ENCODE measurements at places on chromosomes 16 and 17. TPM values are rescaled to one million over a fixed set of nuclear protein-coding genes. Genes with fewer than 3 reads are reported as not detected.

- H3K27ac ChIP-seq = no peak overlapping the region
- no peak overlapping the region for H3K4me3 ChIP-seq
- H3K4me1 ChIP-seq = no peaks in the 10 kb centered on the region
- no peaks in the 10 kb centered on the region for H3K36me3 ChIP-seq
- DNase-seq = no peak
Observed at GRCh38 chr17:41340934-41341861, 9.4 kb downstream of the KRT33A start.

DNA sequence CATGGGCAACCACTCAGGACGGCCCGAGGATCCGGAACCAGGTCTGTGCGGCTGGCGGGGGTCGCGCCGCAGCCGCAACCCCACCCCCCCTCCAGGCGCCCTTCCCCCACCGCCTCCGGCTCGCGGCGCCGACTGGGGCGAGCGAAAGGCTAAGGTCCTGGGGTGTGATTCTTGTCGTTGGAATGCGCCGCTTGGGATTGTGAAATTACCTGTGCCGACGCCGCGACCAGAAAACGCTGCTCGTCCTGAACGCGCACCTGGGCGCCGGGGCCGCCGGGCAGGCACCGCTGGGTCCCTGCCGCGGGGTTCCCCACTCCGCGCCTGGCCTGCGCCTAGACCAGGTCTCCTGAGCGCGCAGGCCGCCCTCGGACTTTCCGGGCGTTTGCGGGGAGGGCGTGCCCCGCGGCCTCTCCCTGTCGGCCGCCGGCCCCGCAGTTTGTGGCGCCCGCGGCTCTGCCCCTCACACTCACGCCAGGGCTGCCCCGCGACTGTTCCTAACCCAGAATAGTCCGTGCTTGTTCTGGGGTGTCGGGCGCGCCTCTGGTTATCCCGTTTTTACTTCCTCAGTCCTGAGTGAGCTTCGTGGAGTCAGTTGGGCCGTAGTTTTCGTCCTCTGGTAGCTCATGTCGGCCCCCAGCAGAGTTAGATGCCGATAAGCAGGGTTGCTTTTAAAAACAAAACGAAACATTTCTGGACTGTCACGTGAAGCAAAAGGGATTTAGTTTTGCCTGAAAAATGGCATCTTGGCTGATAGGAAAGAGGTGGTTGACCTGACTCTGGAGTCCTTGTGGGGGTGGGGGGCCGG is 147.2 kb downstream of the SPECC1 start:
- H3K36me3 ChIP-seq = no peaks in the 10 kb centered on the region
- peak overlapping the region; percentile 91 for H3K4me3 ChIP-seq
- DNase-seq = peak; percentile 46
- no peaks in the 10 kb centered on the region for H3K4me1 ChIP-seq
- H3K27ac ChIP-seq = peak overlapping the region; percentile 82

- H3K4me1 ChIP-seq = peaks cover 15% of the 10 kb centered on the region
- no peaks in the 10 kb centered on the region for H3K36me3 ChIP-seq
- no peak overlapping the region for H3K4me3 ChIP-seq
- H3K27me3 ChIP-seq = no peaks in the 10 kb centered on the region
- no peak for DNase-seq
Observed at GRCh38 chr16:14199624-14200023, 128.5 kb downstream of the MRTFB start.

DNA sequence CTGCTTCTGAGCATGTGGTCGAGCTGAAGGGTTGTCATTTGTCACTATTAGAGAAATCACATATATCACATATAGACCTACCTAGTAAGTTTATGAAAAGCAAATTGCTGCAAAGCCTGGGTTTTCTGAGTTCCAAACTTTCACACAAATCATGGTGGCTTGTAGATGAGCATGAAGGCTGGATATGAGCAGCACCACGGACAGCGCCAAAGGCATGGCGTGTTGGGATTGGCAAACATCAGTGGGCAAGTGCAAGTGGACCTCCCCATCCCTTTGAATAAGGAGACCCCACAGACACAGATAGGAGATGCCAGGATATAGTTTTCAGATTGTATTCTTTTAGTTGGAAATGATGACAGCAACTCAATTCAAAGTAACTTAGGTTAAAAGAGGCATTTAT is 77.6 kb upstream of the CACNG3 start:
- no peaks in the 10 kb centered on the region for H3K4me1 ChIP-seq
- H3K27me3 ChIP-seq = no peaks in the 10 kb centered on the region
- no peaks in the 10 kb centered on the region for H3K36me3 ChIP-seq
- H3K27ac ChIP-seq = no peak overlapping the region
- H3K4me3 ChIP-seq = no peak overlapping the region

- H3K4me1 ChIP-seq = no peaks in the 10 kb centered on the region
- no peaks in the 10 kb centered on the region for H3K36me3 ChIP-seq
- H3K27me3 ChIP-seq = no peaks in the 10 kb centered on the region
- H3K4me3 ChIP-seq = no peak overlapping the region
Observed at GRCh38 chr17:142102-142661, 4.8 kb downstream of the SCGB1C2 start.

GRCh38 chr16:89710709-89711564 is 9.4 kb upstream of the SPATA2L start:
- H3K27me3 ChIP-seq = no peaks in the 10 kb centered on the region
- H3K27ac ChIP-seq = no peak overlapping the region
- DNase-seq = no peak
- no peak overlapping the region for H3K4me3 ChIP-seq
- no peaks in the 10 kb centered on the region for H3K4me1 ChIP-seq

- DNase-seq = no peak
- H3K4me3 ChIP-seq = no peak overlapping the region
- H3K27me3 ChIP-seq = no peaks in the 10 kb centered on the region
- H3K27ac ChIP-seq = no peak overlapping the region
- H3K36me3 ChIP-seq = no peaks in the 10 kb centered on the region
Observed at GRCh38 chr16:57072616-57073275, 19.6 kb upstream of the CPNE2 start.

GRCh38 chr17:14261406-14261805 is 24.7 kb upstream of the CDRT15 start:
- H3K4me1 ChIP-seq = no peaks in the 10 kb centered on the region
- no peaks in the 10 kb centered on the region for H3K36me3 ChIP-seq
- no peak overlapping the region for H3K4me3 ChIP-seq
- DNase-seq = no peak
- no peaks in the 10 kb centered on the region for H3K27me3 ChIP-seq
- no peak overlapping the region for H3K27ac ChIP-seq

NAGS gene
- 2.5 TPM for total RNA-seq

PRCD gene
- 3.2 TPM for total RNA-seq

CCL17 gene
- not detected for total RNA-seq

Measured in testis (tissue), 5 donors.